ENCODE measurements at places on chromosomes 16 and 17.

DNA sequence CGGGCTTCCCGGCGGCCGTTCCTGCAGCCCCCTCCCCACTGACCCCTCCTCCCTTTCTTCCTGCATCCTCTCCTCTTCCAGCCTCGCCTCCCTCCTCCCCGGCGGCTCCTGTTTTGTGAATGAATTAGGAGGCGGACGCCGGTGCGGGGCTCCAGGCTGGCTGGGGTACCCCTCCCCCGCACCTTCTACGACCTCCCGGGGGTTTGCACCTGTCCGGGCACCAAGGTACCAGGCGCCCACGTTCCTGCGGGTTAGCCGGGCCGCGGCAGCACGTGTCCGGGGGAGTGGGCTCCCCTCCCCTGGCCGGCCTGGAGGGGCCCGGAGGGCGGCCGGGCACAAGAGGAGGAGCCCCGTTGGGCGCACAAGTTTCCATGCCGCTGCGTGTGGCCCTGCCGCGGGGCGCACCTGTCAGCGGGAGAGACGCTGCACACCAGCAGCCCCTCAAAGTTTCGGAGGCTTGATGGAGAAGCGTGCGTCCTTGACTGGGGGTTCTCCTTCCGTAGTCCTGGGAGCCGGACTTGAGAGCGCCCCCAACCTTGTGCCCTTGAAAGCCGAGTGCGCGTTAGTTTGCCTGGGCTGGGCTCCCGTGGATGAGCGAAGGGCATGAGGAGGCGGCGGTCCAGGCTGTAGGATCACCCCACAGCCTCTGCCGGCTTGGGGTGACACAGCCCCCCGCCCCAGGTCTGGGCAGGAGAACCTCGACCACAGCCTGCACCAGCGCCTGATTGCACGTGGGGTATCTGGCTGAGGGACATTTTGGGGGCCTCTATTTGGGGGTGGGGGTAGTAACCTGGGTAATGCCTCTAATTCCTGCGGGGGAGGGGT lies 1.2 kb downstream of the HAS3 start:
- DNase-seq, result no peak

DNA sequence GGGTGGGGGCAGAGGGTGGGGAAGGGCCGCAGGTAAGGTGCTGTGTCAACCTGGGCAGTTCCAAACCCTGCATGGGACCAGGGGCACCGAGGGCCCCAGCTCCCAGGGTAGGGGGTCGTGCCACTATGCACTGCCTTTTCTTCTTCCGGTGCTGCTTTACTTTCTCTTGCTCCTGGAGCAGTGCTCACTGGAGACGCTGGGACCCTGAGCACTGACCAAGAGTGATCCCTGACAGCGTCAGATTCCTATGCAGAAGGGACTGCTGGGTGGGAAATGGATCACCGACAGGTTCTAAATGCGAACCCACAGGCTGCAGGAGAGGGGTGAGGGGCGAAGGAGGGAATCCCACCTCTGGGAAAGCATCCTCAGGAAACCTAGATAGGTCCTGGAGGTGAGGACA lies 470.1 kb downstream of the SOX9 start:
- no peak for DNase-seq

- no peak for DNase-seq
Observed at GRCh38 chr17:77188084-77189066, 47.6 kb downstream of the SEC14L1 start.

DNA sequence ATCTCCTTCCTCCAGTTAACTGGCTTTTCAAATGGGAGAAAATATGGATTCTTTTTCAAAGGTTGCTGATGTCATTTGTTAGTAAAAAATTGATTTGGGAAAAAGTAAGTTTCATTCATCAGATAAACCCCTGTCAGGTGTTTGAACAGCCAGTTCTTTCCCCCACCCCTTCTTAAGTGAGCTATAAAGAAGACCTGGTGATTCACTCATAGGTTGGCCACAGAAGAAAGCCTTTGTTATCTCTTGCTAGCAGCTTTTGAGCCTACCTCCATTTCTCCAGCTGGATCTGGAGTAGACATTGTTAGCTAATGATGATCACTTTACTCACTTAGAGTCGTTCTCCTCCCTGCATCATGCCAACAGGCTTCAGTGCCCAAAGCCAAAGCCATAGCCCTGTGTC lies 63.0 kb downstream of the NLK start:
- DNase-seq, result no peak

DNA sequence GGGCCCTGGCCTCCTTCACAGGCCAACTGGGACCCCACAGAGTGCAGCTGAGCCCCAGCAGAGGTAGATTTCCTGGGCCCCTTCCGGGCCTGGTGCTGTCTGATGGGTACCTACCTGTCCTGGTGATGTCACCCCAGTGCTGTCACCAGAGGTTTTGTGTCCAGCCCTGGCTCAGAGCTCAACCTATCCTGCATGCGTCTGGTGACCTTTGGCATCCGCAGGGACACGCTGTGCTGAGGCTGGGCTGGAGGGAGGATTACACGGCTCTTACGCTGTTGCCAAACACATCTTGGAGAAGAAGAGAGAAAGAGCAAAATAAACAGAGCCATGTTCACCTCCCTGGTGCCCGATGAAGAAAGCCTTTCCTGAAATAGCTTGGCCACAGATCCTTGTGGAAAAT lies 70.6 kb upstream of the MED9 start:
- no peak for DNase-seq

Data from inflammatory macrophage treated with lipopolysaccharide for 1 hour (primary cell).